ENCODE measurements at places on chromosomes 2 and 18.

- no peak for DNase-seq
Observed at GRCh38 chr2:225462945-225463344, 63.4 kb downstream of the NYAP2 start.

DNA sequence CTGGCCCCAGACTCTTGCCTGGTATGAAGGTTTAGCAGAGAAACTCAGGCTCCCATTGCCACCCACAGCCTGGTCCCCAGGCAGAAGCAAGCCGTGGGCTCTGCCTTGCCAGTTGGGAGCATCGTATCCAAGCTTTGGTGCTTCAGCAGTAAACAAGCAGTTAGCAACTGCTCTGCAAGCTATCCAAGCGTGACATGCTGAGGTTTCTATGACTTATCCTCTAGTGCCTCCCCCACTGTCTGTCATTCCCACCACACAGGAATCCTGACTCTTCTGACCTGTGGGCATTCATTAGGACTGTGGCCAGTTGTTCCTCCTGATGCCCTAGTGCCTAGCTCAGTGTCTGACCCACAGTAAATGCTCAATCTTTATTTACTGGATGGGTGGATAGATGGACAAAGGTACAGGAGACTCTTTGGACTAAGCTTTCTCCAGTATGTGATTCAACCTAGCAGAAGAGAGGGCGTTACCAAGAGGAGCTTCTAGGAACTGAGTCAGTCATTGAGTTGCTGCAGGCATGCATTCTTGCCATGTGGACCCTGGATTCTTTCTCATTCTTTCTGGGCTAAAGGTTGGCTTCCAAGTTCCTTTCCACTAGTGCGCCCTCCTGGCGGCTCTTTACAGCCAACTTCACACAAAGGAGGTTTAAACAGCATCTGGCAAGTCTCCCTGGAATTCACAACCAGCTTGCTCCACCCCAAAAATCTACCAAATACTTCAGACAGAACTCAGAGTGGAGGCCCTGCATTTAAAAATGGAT is 40.6 kb upstream of the MRPL19 start:
- no peak for DNase-seq

DNA sequence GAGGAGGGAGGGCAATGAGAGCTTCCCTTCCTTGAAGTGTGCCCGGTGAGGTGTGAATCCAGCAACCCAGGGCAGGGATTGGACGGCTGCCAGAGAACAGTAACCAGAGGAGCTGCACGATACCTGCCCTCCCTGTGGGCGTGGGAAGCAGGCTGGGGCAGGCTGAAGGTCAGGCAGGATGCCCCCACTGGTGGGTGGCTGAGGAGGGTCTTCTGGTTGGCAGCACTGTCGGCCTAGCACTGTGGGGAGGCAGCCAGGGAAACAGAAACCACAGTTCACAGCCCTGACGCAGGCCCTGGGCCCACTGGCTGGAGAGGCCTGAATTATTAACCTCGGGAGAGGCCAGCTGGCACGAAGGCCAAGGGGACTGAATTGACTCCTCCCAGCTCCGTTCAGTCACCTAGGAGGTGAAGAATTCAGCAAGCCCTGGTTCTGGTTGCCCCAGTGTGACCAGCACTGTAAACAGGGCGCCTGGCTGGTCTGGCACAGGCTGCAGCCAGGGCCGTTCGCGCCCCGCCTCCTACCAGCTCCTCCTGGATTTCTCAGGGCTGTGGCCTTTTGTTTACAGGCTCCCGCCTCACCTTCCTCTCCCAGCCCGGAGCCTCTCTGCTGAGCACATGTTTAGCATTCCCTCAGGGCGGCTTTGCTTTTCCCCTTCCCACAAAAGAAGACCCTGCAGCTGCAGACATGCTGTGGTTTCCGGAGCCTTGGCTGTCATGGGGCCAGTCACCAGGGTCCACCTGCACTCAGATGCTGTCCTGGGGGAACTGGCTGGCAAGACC is 97.8 kb downstream of the B3GNT2 start:
- DNase-seq = no peak

DNA sequence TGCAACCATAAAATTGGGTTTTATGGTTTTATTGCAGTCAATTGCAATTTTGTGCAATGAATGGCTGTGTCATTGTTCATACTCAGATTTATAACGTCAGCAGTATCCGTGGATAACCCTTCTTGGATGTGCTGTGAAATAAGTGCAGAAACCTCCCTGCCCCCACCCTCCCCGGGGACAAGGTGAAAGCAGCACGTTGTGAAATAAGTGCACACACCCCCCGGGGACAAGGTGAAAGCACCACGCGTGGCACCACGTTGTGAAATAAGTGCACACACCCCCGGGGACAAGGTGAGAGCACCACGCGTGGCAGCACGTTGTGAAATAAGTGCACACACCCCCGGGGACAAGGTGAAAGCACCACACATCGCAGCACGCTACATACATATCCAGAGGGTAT is 93.6 kb upstream of the NFATC1 start:
- no peak for DNase-seq

GRCh38 chr2:207224791-207225482 is 59.2 kb upstream of the KLF7 start:
- peak; percentile 75 for DNase-seq

GRCh38 chr18:53417003-53417402 is 807.5 kb downstream of the MBD2 start:
- no peak for DNase-seq

DNA sequence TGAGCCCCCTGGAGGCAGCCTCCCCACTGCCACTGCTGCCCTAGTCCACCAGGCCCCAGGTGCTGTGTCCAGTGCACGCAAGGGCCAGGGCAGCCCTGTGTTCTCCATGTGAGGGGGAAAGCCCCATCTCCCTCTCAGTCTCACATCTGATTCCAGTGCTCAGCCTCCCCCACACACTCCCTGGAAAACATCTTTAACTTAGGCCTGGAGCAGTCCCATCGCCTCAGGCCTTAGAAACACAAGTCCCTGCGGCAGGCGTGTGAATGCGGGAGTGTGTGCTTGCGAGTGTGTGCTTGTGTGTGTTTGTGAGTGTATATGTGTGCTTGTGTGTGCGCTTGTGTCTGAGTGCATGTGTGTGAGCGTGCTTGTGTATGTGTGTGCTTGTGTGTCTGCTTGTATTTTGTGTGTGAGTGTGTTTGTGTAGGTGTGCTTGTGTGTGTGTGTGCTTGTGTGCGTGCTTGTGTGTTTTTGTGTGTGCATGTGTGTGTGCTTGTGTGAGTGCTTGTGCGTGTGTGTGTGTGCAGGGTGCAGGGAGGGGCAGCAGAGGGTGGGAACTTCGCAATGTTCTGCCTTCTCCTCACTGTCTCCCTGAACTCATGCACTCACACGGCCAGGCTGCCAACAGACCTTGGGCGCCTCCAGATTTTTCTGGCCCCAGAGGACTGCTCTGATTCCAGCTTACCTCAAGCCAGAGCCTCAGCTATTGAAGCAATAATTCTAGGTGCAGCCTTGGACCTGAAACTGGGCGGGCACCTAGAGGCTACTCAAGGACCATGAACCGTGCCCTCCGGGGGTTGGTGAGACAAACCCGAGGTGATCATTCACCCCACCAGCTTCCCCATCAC is 139.6 kb downstream of the CABLES1 start:
- no peak for DNase-seq

GRCh38 chr2:112790305-112790704 is 6.0 kb upstream of the IL1A start:
- DNase-seq = no peak

DNA sequence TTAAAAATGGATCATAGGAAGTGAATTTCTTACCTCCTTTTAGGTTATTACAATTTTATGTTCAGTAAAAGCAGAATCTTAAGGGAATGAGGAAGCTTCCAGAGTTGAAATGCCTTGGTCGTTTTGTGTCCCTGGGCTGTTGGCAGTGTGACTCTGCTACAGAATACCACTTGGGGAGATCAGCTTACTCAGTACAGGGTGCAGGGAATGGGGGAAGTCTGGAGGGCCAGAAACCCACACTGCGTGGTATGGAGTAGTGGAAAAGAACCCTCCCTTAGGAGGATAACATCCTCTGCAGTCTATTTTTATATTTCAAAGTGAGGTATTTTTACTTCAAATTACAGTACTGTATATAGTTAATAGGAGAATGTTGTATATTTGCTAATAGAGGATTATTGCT is 51.1 kb downstream of the R3HDM1 start:
- no peak for DNase-seq

GRCh38 chr18:2554696-2555095 is 16.6 kb downstream of the METTL4 start:
- no peak for DNase-seq

DNA sequence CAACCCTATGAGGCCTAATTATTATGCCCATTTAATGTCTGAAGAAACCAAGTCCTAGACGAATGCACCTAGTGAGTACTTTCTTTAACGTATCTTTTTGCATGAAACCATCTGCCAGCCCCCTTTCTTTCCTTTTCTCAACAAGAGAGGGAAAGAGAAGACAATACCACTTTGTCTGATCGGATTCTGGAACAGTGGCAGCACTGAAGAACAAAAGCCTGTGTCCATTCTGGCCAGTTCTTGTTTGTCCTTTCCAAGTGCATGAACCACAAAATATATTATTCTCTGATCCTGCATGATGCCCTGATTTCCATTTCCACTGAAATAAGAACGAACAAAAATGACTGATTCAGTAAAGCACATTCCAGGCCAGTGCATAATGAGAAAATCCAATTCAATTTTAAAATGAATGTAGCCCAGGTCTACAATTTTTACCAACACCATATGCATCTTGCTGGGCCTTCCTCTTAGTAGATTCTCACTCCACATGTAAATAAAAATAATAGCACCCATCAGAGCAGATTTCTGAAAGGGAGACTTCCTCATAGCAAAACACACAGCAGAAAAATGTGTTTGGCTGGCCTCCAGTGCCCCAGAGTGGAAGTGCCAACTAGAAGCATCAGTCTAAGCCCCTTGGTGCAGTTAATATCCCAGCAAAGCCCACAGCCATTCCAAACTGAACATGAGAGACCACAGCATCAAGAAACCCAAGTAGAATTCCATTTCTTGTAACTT is 422.6 kb upstream of the ID2 start:
- DNase-seq = no peak

- peak; percentile 54 for DNase-seq
Observed at GRCh38 chr18:31497836-31498573, at the start of gene DSG2. DSG2 (plus strand) TSS chr18:31498177; CDS start chr18:31498252, 75 bp downstream.

GRCh38 chr2:10873171-10873570 is 38.6 kb upstream of the KCNF1 start:
- no peak for DNase-seq

DNA sequence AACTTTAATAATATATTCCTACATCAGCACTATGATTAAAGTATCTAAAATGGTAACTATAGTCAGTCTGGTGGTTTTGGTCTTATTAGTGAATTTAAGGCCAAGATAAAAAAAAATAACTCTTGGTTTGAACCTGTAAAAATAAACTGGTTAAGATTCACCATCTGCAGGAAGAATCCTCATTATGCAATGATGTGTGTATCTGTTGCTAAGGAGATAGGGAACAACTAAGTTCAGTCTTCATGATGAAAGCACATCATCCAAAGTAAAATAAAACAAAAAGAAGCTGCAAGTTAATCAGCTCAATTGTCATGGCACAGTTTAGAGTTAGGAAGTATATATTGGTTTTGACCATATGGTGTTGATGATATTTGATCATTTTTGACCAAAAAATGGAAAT is 466.0 kb downstream of the NYAP2 start:
- no peak for DNase-seq

DNA sequence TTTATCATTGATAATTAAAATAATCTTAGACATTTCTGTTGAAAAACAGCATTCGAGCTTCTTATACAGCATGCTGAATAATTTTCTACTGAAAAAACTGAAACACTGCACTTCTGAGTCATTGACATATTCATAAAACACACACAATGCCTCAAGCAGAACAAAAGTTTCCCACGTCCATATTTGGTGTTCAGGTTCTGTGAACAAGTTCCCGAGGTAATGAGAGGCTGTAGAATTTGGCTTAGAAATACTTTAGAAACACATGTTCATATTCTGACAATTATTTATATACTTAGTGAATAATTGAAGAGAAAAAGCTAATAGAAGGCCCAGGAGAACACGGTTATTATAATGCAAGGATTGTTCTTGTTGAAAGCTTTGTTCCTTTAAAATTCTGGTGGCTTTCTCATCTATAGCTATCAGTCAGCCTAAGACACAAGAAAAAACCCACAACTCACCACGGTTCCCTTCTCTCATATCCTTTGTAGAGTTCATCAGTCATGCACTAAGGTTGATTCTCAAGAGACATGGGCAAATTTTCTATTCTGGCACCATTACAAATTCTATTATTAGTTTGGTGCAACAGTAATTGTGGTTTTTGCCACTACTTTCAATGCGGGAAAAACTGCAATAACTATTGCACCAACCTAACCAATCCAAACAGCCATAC is 194.4 kb downstream of the TMX3 start:
- DNase-seq = no peak

DNA sequence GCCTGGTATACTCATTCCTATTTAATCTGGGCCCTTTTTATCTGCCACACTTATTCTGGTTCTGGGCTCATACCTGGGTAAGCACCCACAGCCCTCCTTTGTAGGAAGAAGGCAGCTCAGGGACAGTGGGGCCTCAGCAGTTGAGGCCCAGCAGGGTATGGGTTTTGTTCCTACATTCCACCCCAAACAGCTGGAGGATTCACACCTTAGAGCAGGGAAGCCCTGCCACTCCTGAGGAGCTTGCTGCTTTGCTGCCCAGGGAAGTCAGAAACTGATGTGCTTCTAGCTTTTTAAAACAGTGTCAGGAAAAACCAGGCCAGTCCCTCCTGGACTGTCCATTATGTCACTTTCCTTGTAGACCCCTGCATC is 1.2 kb upstream of the LBX2 start:
- no peak for DNase-seq

- no peak for DNase-seq
Observed at GRCh38 chr18:63205791-63206252, 113.7 kb downstream of the BCL2 start.

DNA sequence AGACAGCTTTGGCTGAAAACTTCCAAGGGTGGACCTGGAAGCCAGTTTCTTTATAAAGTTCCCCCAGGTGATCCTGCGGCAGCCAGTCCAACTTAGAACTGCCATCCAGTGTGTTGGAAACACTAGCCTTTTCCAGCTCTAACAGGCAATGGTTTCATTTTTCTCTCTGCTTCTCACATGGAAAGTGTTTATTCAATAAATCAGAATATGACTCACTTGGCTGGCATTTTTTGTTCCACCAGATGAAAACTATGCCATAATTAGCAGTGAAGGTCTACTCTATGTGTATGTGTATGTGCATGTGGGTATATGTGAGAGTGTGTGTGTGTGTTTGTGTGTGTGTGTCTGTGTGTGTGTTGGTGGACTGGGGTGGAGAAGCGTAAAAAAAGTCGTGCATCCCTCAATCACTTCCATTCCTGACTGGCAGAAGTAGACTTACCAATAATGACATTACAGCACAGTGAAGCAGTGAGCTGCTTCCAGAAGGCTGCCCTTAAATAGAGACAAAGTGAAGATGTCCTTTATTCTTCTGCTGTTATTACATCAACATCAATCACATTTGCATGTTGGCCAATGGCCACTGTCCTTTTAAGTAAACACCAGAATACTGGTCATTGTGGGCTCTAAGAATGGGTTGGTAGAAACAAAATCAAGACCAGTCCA is 90.9 kb upstream of the SETBP1 start:
- no peak for DNase-seq

DNA sequence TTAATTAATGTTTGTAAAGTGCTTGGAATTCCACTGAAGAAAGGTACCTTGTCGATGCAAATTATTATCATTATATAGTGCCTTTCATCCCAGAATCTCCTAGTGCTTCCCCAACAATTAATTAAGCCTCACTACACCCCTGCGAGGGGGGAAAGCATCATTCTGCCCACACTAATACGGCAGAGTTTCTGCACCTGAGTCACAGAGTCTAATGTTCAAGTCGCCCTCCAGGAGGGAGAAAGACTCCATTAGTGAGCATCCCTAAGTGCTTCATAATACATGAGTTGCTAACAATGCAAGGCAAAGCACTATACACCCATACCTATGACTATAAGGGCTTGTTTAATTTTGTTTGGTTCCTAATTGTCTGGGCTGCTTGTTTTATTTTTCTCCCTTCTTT is 25.4 kb upstream of the NRP2 start:
- DNase-seq = no peak
